ENCODE measurements at places on chromosomes 1 and 21.

DNA sequence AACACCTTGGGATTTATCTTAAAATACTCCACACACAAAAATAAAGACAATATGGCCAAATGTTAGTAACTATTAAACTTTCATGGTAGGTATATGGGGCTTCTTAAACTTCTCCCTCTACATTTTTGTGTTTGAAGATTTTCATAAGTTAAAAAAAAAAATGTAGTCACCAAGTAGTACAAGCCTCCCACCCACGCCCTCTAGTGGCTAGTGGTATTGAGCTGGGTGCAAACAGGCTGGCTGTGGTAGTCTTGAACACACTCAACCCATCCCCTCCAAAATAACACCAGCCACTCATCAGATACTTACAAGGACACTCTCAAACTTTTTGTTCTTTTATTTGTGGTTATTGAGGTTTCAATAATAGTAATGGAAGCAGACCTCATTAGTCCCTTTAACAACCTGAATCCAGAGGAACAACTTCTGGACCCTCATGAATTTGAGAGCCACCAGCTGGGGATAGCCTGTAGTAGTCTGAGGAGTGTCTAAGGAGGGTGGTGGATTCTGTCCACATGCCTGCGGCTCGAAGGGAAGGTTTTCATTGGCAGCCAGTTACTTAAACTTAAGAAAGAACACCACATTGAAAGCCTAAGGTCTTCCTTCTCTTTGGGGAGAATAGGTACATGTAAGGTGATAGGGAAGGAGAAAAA lies 15.6 kb downstream of the RD3 start:
- DNase-seq = peak; percentile 65

- peak; percentile 68 for DNase-seq
Measured at GRCh38 chr1:157993918-157994605, 617 bp downstream of the KIRREL1 start.

- no peak for DNase-seq
Measured at GRCh38 chr1:230061801-230062200, 5.2 kb upstream of the GALNT2 start.

GRCh38 chr21:35468991-35469390 lies 419.9 kb upstream of the RUNX1 start:
- no peak for DNase-seq

DNA sequence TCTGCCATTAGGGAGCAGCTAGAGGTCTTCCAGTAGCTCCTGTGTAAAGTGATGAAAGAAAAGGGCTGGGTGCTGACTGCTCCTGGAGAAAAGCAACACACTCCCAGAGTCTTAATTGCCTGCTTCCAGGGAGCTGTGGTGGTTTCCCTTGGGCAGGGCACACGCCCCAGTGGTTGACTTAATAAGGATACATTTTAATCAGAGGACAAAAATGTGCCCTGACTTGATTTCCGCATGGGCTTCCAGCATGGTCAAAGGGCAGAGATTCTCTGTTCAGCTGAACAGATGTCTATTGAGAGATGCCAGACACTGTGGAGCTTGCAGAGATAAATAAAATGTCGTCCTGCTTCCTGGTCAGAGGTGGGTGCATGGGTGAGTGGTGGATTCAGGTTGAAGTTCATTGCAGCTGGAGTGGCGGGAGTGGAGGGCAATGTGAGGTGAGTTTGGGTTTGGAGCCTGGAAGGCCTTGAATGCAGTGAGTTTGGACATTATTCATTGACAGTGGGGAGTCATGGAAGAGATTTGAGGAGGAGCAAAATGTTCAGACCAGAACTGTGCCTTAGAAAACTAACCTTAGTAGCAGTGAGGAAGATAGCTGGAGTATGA lies 16.0 kb downstream of the QSOX1 start:
- DNase-seq = peak; percentile 3

DNA sequence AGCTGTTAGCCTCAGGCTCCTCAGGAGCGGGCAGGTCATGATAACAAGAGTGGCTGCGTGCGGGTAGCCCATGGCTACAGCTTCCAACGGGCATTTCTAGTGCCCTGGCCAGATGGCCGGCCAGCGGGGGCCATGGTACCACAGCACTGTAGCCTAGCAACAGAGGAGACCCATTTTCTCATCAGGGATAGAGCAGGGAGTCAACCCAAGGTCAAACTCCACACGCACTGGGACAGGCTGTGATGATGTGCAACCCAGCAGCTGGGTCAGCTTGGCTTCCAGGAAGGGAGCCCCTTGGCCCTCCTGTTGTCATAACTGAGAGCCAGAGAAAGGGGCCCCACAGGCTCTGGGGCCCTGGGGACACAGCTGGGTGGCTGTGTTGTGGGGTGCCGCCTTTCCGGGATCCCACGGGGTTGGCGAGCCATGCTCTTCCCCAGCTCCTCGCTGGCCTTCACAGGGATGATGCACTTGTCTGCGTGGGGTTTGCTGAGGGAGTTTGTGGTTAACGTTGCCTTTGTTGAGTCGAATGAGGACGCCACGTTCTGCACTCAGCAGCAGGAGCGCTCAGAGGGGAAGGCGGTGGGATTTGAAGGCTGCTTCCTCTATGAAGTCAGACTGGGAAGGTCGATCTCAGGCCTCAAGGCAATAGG lies 46.3 kb downstream of the COL18A1 start:
- DNase-seq = no peak

GRCh38 chr1:6142036-6142621 lies 38.0 kb downstream of the CHD5 start:
- DNase-seq = no peak

GRCh38 chr1:21340230-21340945 lies 50.1 kb upstream of the ECE1 start:
- DNase-seq = no peak

GRCh38 chr1:11985851-11986250 lies 5.6 kb downstream of the MFN2 start:
- DNase-seq = no peak

DNA sequence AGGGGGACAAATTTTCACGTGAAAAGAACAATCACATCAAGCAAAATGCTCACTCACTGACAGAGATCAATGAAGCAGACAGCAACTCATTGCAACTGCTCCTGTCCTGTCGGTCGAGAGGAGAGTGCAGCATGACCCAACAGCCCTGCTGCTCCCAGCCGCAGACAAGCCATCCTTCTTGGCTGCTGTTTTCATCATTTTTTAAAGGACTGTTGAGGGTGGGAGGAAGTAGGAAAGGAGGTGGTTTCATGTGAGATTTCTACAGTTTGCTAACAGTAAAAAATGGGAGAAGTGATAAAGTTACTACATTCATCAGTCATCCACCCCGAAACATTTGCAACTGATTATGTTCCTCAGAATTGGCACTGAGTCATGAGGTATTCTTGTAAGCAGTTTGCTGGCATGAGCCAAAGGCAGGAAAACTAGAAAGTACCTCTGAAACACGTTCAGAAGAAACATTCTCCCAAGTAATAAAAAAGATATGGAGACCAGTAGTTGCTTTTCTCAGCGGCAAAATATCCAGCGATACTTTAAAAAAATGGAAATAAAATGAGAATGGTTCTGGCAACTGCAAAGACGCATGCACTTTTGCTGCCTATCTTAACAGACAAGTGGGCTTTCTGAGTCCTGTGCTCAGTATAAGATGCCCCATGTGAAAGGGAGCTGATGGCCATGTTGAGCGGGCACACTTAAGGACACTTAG lies 72.0 kb upstream of the CLDN14 start:
- DNase-seq = no peak

- DNase-seq = no peak
Measured at GRCh38 chr1:67711855-67712212, 26.8 kb downstream of the GADD45A start.

DNA sequence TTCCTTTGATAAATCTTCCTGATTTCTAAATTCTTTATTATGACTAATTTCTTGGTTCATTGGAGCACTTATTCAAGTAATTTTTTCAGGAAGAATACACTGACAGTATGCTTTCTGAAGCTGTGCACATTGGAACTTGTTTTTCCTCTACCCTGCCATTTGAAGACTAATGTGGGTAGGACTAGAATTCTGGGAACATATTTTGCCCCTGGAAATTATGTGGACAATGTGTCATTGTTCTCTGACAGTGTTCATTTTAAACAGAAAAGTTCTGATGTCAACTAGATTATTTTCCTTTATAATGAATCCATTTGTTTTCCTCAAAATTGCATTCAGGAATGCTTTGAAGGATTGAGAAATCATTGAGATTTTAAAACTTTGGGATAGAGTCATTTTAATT lies 34.8 kb upstream of the ST6GALNAC5 start:
- no peak for DNase-seq

- DNase-seq = no peak
Measured at GRCh38 chr1:184163674-184164465, 112.3 kb downstream of the TSEN15 start.

GRCh38 chr1:236522937-236523703 lies 662 bp upstream of the LGALS8 start:
- DNase-seq = no peak

DNA sequence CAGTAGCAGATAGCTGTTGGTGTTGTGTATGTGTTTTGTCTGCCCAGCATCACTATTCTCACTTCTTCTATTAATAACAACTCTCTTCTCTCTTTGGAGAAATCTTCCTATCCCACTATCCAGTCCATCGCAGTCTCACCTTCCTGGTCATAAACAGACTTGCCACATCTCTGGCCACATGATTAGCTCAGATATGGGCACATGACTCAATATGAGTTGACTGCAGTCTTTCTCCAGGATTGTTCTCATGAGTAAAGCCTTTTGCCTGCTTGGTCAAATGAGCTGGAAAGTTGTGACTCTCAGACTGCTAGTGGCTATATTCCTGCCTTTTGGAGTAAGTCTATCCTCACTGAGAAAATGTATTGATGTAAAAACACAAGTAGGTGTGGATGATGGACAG lies 32.9 kb upstream of the TADA1 start:
- DNase-seq = no peak

DNA sequence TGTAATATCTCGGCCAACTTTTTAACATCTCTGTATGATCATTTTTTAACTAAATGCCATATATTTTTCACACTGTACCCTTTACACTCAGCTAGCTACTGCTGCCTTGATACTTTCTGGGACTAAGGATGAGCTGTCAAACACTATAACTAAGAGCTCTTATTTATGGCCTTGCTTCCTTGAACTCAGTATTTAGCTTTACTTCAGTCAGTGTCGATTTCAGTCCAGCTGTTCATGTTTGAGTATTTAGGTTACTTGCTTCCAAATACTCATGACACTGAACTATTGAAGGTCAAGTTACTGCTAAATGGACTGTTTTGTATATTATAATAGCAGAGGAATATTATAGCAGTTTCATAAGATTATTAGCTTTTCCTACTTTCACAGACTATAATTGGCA lies 25.9 kb upstream of the USP25 start:
- no peak for DNase-seq

GRCh38 chr1:54791880-54792522 lies 9.1 kb downstream of the TTC22 start:
- no peak for DNase-seq

DNA sequence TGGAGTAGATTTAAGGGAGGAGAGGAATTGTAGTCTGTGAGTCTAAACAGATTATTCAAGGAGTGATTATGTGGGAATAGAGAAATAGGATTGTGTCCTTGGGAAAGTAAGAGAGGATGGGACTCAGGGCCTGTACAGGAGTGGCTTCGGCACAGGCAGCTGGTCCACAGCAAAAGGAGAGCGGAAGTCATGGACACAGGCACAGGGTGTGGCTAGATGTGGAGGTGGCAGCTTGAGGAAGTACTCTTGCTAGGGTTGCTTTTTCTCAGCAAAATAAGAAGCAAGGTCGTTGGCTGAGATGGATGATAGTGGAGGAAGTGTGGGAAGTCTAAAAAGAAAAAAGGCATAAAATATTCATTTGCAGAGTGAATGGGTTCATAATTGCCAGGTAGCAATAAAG lies 18.5 kb upstream of the ZNF648 start:
- DNase-seq = no peak

DNA sequence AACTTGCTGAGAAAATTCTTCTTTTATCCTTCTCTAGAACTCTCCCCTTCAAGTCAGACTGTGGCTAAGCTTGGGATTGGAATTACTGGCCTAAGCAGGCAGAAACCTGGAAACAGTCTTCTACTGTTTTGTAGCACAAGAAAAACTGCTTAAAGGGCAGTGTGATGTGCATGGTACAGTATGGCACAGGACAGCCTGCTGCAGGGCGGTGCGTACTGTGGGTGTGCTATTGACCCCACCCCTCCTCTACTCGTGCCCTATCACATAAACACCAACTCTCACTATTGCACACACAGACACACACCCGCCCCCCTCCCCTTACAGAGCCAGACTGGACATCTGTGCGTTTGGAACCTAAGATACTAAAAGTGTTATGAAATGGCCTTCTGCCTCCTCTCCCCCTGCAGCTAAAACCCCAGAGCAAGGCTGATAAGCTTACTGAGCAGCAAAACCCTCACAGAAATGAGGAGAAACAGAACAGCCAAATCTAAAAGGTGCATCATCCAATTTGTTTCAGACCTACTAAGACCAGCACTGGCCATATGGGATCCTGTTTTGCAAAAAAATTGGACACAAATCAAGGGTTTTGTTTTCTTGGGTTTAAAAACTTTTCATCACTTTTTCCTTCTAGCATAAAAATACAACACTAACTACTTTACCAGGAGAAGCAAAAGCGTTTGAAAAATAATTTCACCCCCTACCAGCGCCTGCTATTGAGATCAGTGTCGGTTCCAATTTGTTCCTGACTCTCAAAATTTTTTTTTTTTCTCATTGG lies 355.8 kb upstream of the LYPLAL1 start:
- DNase-seq = peak; percentile 48

DNA sequence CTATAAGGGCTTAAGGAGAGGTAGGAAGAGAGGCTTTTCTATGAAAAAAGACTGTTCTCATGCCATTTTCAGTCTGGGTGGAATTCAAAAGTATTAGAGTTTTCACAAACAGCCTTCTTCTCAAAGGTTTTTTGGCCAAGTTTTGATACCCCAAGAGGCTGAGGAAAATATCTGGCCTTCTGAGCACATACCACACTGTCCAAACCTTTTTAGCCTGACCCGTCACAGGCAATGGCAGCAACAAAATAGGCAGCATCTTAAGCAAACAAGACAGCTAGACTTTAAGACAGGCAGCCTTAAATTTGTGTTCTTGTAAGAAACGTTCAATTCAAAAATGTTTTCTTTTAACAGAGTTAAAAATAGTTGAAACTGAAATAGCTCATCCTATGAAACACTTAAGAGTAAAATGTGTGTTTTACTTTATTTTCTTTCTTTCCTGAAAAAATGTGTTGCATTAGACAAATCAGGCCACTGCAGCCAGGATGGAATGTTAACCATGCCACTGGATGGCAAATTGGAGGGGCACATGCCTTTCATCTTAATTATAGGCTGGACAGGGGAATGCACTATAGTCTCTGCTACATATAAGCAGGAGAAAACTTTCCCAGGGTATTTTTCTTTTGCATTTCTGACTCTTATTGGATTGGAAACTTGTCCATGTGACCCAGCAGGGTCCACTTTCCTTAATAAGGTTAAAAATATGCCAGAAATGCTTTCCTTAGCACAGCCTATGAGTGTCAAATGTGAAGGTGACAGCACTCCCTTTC lies 315.0 kb downstream of the TGFB2 start:
- no peak for DNase-seq

- peak; percentile 20 for DNase-seq
Measured at GRCh38 chr1:42937141-42937696, 21.4 kb downstream of the SLC2A1 start.

Data from femur (tissue), 1 donor.